Stimulated activated CD8-positive, alpha-beta memory T cell treated with anti-CD3 and anti-CD28 coated beads, Interleukin-4, amount 100 ng/mL, for 4 hours (primary cell): ENCODE measurements at places on chromosomes 12 and 14.

GRCh38 chr12:31629756-31630732 is 29.4 kb upstream of the ETFBKMT start:
- DNase-seq: no peak

DNA sequence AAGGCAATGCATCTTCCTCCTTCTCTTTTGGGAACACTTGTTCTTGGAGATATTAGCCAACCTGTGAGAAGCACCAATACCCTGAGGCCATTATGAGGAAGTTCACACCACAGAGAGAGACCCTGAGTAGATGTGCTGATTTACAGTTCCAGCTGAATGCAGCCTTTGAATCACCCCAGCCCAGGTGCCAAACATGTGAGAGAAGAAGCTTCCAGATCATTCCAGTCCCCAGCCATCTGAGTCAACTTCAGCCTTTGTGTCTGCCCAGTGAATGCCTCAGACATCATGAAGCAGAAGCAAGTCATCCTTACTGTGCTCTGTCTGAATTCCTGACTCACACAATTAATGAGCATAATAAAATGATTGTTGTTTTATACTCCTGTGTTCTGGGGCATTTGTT is 25.1 kb downstream of the C12orf42 start:
- DNase-seq: no peak

GRCh38 chr12:9699269-9699897 is 29.9 kb downstream of the CLEC2D start:
- DNase-seq: no peak

DNA sequence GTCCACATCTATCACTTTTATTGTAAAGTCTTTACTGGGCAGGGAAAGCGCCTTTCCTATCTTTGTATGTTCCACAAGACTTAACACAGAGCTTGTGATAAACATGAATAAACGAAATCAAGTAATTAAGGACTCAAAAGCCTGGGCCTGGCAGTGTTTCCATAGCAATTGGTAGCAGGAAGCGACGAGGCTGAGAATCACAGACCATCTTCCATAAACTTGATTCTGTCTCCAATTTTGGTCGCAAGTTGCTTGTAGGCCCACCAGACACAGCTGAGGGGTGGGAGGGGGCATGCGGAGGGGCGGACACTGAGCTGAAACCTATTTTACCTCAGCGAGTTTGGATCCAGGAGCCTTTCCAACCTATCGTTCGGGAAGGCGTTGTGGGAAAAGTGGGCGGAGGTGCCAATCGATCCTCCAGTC is 302 bp downstream of the CCDC38 start:
- no peak for DNase-seq

DNA sequence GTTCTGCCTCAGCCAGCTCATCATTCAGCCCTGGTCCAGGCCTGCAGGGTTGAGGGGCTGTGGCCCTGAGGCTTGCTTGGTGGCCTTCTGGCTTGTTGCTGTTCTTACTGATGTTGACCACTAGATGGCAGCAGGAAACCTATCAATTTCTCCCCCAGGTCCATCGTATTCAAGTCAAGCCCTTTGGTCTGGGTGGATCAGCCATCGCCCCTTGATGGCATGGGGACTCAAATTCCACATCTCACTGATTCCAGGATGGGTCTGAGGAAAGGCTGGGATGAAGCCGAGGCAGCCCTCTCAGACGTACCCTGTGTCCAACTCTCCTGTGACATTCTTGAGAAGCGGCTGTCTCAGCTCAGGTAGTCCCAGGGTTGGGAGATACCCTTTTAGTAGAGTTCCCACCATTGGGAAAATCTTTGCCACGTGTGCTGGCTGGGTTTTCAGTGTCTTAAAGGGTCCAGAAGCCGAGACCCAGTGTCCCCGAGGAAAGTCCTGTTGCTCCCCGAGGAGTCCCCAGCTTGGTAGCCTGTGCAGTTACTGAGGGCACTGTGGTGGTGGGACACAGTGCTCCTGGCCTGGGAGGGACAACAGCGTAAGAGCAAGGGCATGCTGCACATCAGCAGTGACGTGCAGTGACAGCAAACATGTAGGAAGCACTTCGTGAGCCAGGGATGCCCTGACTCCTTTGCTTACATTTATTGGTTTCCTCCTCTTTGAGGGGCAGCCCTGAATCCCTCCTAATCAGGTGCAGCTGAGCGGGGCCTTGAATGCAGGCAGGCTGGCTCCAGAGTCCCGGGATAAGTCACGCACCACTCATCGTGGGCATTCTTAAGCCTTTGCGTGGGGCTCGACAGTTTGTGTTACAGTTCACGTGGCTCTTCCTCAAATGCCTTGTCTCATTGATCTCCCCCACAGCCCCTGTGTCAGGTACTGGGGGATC is 58.6 kb downstream of the TSPAN9 start:
- no peak for DNase-seq

- no peak for DNase-seq
Observed at GRCh38 chr12:118534003-118534402, 157.6 kb downstream of the SUDS3 start.

- DNase-seq: no peak
Observed at GRCh38 chr14:72024043-72024407, 91.8 kb downstream of the RGS6 start.

DNA sequence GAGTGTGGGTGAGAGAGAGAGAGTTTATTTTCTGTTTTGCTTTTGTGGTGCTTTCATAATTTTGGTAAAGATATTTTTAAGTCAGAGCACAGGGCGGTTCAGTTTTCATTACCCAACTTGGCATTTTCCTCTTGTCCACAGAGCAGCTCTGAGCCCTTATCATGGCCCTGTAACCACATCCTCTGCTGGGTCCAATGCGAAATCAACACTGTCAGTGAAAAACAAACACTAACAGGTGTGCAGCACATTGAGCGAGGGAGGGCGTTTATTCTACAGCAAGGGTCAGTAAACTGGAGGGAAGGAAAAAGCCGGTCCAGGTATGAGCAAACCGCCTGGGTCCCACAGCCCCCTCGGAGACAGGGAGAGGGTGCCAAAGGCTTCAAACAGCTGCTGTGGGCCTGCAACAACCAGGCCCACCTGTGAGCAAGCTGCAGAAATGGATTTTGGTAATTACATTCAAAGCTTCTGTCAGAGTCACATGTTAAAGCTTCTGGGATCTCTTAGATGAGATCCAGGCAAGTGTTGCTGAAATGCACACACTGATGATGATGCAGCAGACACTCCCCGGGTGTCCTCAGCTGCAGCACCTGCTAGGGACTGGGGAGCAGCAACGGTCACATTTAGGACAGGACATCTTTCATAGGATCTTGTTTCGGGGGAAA is 132.7 kb upstream of the DYRK2 start:
- no peak for DNase-seq

DNA sequence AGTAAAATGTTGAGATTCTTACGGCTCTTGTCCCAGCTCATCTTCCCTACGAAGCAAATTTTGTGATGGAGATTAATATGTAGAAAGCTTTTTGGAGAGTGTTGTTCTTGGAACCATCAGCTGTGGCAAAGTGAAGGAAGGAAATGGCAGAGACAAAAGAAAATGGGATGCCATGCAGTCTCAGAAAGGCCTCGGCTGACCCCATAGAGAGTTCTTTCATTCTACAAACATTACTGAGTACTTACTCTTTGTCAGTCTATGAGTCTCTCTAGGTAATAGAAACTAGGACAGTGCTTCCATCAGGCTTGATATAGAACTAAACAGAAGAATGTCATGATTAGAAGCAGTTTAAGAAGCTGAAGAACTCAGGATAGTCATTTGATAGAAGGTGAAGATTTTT is 134.1 kb downstream of the PLEKHA5 start:
- no peak for DNase-seq

DNA sequence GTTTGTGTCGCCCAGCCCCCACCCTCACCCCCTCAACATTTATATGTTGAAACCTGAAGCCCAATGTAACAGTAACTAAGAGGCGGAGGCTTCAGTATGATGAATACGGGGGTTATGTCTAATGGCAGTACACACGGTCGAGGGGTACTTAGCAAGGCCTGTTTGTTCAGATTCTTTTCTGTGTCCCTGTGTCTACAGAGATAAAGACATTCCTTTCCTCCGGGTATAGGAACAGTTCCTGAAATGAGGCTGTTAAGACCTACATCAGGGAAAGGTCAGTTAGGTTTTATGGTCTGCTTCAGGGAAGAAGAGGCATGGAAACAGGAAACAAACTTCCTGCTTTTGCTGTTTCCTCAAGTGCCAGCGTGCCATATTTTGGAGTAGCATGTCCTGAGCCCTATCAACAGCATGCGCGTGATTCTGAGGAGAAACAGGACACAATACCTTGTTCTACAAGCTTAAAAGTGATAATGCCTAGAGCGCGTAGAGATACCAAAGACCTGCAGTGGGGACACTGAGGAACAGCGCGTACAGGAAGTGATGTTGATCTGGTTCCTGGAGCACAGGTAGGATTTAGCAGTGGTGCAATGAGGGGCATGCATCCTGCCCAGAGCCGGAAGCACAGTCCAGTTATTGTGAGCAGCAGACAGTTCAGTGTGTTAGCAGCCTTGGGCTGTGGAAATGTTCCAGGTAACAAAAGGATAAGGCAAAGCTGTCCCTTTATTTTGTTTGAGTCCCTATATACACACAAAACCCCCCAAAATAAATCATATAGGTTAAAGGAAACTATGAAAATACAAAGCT is 47.2 kb downstream of the FGD4 start:
- no peak for DNase-seq

DNA sequence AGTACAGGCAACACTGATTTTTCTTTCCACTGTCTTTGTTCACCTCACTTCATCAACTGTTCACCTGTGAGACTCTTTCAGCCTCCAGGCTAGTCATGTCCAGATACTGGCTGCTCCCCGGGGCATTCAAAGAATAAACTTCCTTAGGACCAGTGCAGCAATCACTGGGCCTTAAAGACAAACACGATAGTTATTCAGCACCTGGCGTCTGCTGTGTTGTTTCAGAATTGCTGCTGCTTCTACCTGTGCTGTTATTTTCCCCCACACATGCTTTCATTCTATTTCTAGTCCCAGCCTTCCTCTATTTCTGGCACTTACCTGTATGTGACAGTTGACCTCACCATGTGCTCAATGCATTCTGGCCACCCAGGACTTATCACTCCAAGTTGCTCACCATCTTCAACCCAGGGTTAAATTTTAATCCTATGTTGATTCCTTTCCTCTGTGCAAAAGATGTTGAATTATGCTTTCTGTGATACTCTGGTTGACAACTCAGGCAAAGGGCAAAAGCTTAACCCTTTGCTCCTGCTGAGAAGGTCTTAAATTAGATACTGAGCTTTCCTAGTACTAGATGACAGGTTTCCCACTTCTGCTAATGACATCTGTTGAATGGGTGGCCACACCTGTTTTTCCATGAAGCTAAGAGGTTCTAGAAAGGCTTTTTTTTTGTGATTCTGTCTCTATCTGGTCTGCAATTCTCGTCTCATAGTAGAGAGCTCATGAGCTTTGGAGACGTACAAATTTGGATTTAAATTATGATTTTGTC is 41.4 kb downstream of the PTPRQ start:
- no peak for DNase-seq

DNA sequence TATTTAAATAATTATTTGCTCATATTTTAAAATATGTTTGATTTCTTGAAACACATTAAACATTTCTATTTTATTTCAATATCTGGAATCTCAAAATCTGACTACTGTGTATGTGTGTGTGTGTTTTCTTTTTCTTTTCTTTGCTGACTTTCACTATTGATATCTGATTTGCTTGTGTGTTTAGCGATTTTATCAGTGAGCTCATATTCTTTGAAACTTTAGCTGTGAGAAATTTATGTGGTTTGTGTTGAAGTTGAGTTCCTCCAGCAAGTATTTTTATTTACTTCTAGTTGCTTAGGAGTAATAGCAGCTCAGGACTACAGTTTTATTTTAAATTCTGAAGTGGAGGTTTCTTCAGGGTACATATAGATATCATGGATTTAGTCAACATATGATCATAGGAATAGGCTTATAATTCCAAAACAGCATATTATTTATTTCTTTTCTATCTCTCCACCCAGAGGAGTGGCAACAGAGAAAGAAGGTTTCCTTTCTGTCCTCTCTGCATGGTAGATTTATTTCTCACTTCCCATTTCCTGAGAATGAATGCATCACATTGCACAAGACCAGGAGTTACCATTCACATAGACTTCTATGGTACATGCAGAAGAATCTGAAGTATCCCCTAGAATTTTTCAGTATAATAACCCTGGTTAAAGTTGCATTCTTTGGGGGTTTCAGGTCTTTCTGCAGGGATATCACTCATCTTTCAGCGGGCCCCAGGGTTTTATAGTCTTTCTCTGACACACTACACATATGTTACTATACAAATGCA is 60.5 kb downstream of the PTPRQ start:
- DNase-seq: no peak

- DNase-seq: no peak
Observed at GRCh38 chr12:84842406-84843013, 70.1 kb downstream of the SLC6A15 start.

DNA sequence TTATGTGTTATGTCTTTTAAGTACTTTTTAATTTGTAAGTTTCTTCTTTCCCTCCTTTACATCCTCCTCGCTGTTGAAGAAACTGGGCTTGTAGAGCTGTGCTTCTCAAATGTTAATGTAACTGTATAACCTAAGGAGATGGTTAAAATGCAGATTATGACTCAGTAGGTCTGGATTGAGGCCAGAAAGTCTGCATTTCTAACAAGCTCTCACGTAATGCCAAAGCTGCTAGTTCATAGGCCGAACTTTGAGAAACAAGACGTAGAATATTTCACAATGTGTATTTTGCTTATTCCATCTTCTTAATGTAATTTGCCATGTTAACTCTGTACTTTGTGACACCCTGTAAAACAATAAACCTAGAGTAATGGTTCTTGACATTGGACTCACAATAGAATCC is 193.3 kb upstream of the SYT1 start:
- no peak for DNase-seq

DNA sequence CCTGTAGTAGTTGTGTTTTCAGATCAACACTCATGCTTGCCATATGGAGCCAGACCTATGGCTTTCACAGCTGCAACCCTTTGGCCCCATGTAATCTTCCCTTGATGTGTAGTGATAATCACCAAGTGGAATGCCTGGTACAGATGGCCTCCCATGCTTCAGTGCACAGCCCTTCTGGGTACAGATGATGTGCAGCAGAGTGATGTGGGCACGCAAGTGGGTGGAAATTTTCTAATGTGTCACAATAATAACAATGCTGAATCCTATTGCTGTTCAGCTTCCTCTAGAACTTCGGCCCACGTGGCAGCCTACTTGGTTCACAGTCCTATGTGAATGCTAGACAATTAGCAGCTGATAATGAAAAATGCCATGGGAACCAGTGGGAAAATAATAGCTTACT is 188.1 kb downstream of the SNAPC1 start:
- no peak for DNase-seq

GRCh38 chr12:81294325-81295190 is 216.7 kb downstream of the ACSS3 start:
- DNase-seq: no peak

GRCh38 chr14:100655741-100656085 is 68.5 kb upstream of the BEGAIN start:
- DNase-seq: no peak

- DNase-seq: no peak
Observed at GRCh38 chr12:95037906-95038305, 34.4 kb upstream of the NDUFA12 start.

DNA sequence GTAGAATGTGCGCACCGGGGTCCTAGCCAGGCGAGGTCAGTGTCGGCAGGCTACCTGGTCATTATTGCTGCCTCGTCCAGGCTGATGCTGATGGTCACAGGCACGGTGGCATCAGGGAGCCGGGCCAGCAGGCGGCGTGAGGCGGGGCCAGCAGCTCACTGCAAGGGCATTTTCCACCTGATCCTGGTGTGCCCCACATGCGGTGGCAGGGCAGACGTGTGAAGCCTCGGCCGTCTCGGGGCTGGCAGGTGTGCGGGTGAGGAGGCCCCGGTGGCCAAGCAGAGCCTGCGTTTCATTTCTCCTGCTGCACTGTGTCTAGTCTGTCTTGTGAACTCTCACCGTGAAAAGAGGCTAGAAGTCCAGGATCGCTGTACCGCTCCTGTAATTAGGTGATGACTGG is 12.0 kb upstream of the AMN start:
- no peak for DNase-seq

GRCh38 chr14:47929334-47929733 is 253.9 kb upstream of the MDGA2 start:
- DNase-seq: no peak
